Myocyte (in vitro differentiated cells): ENCODE measurements at places on chromosomes 7 and 10.

GRCh38 chr10:31288001-31288400 is 31.0 kb upstream of the ZEB1 start:
- DNase-seq = peak; percentile 26

- DNase-seq = peak; percentile 2
Measured at GRCh38 chr7:50393547-50394252, 56.5 kb downstream of the FIGNL1 start.

GRCh38 chr7:44735403-44736165 is 13.1 kb upstream of the ZMIZ2 start:
- DNase-seq = peak; percentile 96

- DNase-seq = peak; percentile 29
Measured at GRCh38 chr7:112566442-112567324, 85.9 kb downstream of the LSMEM1 start.

GRCh38 chr7:50717181-50717580 is 65.5 kb downstream of the GRB10 start:
- DNase-seq = no peak

GRCh38 chr7:100572281-100572948 is 1.3 kb downstream of the SAP25 start:
- no peak for DNase-seq

- DNase-seq = no peak
Measured at GRCh38 chr7:116148626-116149025, 61.7 kb upstream of the TES start.

DNA sequence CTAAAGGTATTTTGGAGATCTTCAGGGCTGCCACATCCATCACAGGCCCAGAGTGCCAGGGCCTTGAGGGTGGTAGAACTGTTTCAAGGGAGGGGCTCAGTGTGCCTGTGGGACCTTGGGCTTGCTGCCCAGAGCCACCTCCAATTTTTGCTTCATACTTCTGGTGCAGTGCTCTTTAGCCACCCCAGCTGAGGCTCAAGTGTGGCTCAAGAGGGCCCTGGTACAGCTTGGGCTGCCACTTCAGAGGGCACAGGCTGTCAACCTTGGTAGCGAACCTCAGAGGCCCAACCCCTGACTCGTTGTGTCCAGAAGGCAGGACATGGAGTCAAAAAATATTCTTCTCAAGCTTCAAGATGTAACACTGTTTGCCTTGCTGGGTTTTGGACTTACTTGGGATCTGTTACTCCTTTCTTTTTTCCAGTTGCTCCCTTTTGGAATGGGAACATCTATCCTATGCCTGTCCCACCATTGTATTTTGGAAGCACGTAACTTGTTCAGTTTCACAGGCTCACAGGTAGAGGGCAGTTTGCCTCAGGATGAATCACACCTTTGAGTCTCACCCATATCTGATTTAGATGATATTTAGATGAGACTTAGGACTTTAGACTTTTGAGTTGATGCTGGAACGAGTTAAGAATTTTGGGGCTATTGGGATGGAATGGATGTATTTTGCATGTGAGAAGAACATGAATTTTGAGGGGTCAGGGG is 224.8 kb downstream of the RPS24 start:
- no peak for DNase-seq

- DNase-seq = no peak
Measured at GRCh38 chr10:52785418-52785817, 12.8 kb upstream of the MBL2 start.

DNA sequence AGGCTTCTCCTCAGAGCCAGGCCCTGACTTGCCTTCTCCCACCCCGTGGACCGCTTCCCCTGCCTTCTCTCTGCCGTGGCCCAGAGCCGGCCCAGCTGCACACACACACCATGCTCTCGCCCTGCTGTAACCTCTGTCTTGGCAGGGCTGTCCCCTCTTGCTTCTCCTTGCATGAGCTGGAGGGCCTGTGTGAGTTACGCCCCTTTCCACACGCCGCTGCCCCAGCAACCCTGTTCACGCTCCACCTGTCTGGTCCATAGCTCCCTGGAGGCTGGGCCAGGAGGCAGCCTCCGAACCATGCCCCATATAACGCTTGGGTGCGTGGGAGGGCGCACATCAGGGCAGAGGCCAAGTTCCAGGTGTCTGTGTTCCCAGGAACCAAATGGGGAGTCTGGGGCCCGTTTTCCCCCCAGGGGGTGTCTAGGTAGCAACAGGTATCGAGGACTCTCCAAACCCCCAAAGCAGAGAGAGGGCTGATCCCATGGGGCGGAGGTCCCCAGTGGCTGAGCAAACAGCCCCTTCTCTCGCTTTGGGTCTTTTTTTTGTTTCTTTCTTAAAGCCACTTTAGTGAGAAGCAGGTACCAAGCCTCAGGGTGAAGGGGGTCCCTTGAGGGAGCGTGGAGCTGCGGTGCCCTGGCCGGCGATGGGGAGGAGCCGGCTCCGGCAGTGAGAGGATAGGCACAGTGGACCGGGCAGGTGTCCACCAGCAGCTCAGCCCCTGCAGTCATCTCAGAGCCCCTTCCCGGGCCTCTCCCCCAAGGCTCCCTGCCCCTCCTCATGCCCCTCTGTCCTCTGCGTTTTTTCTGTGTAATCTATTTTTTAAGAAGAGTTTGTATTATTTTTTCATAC is 38.0 kb downstream of the LIMK1 start:
- DNase-seq = no peak

GRCh38 chr7:139718141-139718540 is 59.7 kb downstream of the HIPK2 start:
- no peak for DNase-seq

DNA sequence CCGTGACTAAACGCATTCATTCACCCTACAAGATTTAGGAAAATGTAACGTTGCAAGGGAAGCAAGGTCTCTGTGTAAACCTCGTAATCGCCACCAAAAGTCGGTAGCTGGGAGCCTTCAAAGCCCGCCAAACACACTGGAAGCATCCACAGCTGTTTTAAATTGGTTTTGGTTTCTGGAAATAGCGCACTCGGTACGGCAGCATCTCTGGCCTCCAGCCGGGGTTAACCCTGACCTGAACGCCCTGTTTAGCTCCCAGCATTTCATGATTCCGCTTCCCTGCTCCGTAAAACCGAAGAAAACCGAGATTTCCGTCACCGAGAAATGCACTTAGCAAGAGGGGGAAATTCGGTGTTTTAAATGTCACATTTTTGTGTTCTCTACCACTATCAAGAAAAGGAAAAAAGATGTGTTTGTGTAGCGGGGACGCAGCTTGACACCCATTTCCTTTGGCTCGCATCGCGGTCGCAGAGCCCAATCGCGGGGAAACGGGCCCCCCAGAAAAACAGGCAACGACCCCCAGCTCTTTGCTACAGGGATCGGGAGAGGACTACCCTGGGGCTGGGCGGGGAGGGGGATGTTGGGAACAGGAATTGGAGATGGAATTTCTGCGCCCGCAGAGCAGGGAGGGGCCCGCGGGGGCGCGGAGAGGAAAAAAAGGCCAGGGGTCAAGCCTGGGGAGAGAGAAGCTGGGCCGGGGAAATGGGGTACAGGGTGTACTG is 646 bp downstream of the SGCE start:
- DNase-seq = peak; percentile 80

- no peak for DNase-seq
Measured at GRCh38 chr10:132075909-132076577, 10.3 kb downstream of the JAKMIP3 start.

DNA sequence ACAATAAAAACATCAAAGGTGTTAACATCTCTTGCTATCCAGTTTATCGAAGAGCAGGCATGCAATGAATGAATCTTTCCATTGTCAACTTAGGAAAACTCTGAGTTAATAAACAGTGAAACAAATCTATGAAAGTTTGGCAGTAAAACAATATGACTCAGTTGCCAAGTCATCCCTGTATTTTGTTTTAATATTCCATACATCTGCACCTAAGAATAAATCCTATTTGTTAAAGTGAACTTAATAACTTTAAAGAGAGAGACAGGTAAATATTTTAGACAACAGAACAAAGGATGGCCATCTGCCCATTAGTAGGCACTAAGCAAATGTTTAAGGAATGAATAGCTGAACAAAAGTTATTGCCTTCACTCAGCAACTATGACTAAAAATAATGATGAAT is 700.5 kb upstream of the CELF2 start:
- no peak for DNase-seq

DNA sequence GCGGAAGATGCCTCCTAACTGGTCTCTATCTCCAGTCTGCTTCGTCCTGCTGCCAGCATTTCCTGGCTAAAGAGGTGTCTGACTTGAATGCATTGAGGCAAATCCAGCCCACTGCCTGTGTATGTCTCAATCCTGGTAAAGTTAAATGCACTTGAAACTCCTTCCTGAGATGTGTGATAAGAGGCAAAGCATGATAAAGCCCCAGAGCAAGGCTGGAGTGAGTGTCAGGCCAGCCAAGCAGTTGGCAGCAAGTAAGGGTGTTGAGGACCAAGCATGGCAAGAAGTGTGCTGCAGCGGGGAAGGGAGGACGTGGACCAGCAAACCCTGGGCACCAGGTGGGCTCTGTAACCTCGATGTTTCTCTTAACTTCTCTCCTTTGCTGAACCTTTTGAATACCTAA is 29.1 kb downstream of the LRRC18 start:
- no peak for DNase-seq

DNA sequence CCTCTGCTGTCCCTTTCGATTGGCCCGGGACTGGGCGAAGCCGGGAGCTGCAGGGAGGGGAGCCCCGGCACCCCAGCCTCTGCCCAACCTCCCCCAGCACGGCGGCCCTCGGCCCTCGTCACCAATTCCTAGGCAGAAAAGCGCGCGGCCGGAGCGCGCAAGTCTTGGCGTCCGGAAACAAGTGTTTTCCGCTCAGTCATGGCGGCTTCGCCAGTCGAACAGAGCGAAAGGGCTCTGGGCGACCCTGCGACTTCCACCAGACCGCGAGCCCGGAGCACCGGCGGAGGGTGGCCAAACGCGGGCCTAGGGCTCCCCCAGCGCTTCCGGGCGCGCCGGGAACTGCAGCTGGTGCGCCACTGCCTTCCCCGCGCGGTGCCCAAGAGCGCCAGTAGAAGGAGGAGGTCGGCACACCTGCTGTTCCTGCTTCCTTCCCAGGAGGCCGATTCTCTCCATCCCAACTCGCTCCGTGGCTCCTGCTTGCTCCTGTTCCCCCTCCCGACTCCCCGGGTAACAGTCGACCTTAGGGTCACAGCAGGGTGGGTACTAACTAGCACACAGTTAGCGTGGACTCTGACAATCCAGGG is 729.9 kb downstream of the ZWINT start:
- DNase-seq = no peak

DNA sequence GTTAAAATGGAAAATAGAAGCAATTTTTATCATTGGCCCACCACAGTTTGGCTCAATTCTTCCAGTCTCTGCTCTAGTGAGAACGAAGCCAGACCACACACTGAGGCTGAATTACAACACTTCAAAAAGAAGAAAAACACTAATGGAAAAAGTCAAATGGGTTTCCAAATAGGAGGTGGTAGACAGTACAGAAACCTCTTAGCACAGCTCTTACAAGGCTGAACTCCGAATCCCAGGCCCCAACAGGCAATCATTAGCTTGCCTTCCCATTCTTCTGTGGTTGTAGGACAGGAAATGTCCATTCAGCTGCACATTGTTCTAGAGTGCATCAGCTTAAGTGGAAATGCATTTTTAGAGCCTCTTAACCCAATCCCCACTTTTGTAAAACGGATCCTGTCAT is 115.1 kb upstream of the MEOX2 start:
- DNase-seq = peak; percentile 59

- no peak for DNase-seq
Measured at GRCh38 chr7:45435131-45435530, 139.0 kb upstream of the ADCY1 start.

DNA sequence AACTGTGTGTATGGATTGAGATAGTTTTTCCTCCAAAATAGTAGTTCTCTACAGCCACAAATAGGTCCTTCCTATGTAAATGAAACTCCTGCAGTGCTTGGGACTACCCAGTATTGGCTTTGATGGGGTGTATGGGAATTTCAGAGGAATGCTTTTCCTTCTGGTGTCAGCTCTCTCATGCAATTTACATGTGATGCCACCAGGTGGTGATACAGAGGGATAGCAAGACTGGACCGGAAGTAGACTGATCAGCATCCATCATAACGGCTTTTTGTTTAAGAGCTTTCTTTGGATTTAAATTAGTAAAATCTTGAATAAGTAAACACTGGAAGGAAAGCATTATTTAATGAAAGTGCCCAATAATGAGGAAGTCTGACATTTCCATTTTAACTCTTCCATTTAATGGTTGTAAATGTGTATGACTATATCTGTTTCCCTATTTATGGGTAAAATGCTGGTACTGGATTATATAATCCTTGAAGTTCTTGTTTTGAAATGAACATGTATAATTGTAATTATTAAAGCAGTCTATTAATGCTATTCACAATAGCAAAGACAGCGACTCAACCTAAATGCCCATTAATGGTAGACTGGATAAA is 22.7 kb downstream of the DYNC1I1 start:
- DNase-seq = peak; percentile 40

- peak; percentile 44 for DNase-seq
Measured at GRCh38 chr10:48708144-48708543, 23.5 kb downstream of the WDFY4 start.

- DNase-seq = peak; percentile 41
Measured at GRCh38 chr10:23157691-23158369, 34.3 kb upstream of the PTF1A start.

DNA sequence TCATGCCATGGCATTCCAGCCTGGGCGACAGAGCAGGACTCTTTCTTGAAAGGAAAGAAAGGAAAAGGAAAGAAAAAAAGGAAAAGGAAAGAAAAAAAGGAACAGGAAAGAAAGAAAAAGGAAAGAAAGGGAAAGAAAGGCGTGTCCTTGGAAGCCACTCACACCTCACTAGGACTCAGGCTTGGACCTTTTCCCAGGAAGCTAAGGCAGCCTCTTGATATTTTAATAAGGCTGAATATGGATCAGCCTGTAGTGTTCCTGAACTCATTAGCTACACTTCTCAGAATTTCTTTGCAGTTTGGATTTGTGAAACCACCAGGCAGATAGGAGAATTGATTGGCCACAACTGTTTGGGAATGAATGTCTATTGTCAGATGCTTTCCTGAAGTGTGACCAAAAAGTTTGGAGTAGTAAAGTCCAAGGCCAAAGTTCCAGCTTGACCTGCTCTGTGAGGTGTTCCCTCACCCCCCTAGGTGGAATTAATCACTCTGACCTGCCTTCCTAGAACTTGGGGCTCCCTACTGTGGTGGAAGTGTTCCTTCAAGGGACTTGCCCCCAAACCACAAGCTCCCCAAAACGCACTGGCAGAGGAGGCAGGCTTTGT is 7.1 kb upstream of the MALSU1 start:
- no peak for DNase-seq

GRCh38 chr7:29331163-29331562 is 136.6 kb downstream of the CHN2 start:
- no peak for DNase-seq

GRCh38 chr10:27716521-27716920 is 29.1 kb downstream of the MKX start:
- no peak for DNase-seq
